ENCODE measurements at places on chromosomes 12 and 14.

- no peak for DNase-seq
Measured at GRCh38 chr12:115464111-115464581, 780.2 kb upstream of the TBX3 start.

GRCh38 chr12:67645126-67645525 is 3.4 kb upstream of the DYRK2 start:
- DNase-seq: no peak

DNA sequence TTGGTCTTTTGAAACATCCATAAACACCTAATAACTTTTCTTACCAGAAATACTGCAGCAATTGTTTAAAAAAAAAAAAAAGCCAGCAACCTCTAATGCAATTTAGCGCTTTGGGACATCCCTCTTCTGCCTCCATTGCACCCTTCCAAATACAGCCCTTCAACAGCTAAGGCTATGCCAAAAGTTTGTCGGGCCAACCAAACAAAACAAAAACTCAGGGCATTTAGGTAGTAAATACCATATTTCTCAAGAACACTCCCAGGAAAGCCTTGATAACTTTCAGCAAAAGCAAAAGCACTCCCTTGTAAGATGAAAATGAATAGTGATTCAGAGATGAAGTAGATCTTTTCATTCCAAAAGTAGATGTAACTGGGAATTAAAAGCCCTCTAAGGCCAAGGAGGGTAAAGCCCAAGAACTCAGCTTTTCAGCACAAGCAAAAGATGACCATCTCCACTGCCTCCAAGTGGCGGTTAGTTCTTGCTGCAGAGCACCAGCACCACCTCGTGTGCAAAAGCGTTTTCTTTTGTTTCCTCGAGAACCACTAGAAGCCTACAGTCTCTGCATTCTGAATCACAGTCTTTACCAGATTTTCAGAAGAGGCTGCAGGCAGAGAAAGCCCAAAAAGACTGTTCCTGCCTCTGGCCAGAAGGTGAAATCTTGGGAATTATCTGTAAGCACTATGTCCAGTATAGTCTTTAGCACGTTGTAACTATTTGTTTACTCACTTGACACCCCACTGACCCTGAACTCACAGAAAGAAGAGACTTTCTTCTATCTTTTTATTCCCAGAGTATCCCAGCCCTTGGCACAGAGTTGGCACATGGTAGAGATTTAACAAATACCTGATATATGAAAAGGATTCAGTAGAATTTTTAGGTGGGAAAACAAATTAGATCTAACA is 53.1 kb downstream of the SIX6 start:
- no peak for DNase-seq

DNA sequence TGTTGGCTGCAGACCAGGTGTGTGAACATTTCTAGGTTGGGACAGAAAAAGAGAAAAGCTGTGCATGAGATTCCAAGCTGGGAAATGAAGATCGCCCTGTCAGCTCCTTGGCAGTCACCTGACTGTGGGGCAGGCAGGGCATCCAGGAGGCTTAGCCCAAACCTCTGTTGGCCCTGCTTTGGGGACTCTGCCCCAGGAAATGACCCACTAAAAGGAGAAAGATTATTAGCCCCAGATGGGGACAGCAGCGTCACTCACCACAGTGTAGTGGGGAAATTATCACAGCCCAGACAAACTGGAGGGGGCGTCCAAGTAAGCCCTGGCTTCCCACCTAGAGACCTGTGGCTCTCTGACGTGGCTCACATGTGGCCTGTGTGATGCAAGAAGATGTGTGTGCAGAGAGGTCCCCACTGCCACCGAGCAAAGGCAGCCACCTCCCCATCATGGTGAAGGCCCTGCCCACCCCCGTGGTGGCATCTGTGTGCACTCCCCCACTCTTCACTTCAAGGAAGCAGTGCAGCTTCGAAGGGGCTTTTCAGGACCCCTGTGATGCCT is 39.1 kb downstream of the DIO3 start:
- DNase-seq: no peak

DNA sequence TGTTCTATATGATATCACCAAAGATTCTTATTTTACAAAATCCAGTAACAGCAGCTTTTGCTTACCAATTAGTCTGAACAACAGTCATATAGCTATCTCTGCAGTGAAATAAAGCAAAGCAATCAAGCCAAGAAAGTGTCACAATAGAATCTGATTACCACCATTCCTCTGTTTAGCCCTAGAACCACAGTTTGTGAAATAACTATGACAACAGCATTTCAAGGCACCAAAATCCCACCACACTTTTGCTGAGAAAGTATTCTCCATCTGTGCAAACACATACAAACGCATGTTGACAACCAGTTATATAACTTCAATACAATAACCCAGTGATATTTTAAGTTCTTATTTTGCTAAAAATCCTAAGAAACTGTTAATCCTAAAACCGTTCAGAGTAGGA is 7.4 kb downstream of the PPP1R13B start:
- no peak for DNase-seq

- DNase-seq: no peak
Measured at GRCh38 chr14:97010491-97011160, 213.4 kb downstream of the VRK1 start.

- no peak for DNase-seq
Measured at GRCh38 chr12:56676851-56677580, 11.1 kb downstream of the PTGES3 start.

- DNase-seq: no peak
Measured at GRCh38 chr12:44848703-44849085, 27.4 kb downstream of the NELL2 start.

DNA sequence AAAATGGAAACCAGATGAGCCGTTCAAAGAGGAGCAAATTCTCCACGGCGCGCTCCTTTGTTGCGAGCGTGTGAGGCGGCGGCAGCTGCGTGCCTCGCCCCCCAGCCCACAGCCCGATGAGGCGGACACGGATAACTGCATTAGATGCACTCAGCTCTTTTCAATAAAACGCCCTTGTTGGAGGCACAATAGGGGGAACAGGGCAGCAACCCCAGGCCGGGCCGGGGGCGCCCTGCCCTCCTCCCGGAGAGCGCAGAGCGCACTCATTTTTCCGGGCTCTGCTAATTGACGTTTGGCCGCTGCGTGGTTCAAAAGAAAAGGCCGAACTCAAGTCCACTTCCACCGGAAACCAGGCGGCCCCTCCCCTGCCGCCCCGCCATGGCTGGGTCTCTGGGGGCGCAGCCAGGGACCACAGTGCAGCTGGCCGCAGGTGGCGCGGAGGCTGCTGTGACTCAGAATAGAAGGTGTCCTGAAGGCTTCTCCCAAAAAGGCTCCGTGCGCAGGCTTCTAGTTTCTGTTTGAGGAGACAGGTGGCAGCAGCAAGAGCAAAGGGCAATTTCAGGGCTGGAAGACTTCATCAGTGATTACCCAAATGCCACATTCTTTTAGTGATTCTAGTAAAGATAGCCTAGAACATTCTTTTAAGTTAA is 29.0 kb upstream of the SMOC1 start:
- no peak for DNase-seq

- no peak for DNase-seq
Measured at GRCh38 chr12:12693111-12693671, 2.8 kb downstream of the GPR19 start.

- no peak for DNase-seq
Measured at GRCh38 chr14:61334197-61334701, 12.9 kb downstream of the PRKCH start.

- DNase-seq: no peak
Measured at GRCh38 chr12:104064842-104065427, 604 bp downstream of the HCFC2 start.

DNA sequence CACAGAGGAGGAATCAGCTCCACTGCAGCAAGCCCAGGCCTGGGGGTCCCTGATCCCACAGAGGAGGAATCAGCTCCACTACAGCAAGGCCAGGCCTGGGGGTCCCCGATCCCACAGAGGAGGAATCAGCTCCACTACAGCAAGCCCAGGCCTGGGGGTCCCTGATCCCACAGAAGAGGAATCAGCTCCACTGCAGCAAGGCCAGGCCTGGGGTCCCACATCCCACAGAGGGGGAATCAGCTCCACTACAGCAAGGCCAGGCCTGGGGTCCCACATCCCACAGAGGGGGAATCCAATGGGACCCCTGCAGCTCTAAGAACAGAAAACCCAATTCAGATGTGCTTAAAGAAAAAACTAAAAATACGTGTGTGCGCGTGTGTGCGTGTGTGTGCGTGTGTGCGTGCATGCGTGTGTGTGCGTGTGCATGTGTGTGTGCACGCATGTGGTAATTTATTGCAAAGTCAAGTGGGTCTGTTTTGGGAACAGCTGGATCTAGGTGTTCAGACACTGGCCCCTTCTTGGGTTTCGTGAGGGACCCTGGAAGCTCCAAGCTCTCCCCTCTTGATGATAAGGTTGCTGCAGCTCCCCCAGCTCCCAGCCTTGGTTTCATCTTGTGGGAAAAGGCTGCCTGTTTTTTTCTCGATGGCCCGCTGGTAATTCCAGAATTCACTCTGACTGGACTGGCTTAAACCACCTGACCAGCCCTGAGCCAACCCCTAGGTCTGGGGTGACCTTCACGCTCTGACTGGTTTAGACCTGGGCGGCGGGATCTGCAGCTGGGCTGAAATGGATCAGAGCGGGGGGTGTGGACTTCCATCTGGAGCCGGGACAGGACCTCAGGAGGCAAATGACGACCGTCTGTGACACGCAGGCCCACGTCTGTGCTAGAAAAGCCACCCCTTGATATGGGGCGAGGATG is 47.1 kb downstream of the GALNT9 start:
- no peak for DNase-seq

GRCh38 chr12:40054555-40055227 is 51.2 kb downstream of the SLC2A13 start:
- DNase-seq: no peak

DNA sequence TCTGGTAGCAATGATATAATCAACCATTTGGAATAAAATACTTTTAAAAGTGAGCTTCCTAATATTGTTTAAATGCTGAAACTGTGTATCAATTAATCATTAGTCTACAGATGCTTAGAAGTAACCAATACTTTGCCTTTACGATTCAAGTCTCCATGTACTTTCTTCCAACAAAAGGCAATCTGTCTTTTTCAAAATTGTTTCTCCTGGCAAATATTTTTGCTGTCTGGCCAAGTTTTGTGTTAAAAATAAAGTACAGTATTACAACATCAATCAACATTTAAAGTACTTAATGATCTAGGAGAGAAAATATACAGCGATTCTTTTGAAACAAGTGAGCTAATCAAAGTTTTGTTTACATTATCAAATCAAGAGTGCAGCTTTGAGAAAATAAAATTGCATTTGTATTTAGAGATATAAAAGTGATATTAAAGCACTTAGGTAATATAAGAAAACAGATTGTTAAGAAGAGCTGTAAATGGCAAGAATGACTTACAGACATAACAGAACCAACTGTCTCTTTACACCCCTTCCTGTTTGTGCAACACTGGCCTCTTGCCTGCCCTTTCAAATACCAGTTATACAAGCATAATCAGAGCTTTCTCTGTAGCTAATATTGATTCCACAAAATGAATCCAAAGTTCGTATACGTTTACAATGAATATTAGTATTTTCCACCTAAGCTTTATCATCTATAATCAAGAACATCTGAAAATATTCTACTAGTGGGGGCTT is 38.2 kb upstream of the FBLN5 start:
- no peak for DNase-seq

DNA sequence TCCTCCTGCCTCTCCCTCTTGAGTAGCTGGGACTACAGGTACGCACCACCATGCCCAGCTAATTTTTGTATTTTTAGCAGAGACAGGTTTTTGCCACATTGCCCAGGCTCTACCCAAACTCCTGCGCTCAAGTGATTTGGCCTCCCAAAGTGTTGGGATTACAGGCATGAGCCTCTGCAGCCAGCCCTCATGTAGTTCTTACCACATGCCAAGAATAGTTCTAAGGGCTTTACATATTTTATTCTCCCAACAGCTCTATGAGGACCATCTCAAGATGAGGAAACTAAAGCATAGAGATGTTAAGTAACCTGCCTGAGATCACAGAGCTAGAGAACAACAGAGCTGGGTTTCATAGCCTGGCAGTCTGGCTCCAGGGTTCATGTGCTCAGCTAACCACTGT is 37.9 kb upstream of the ALDH2 start:
- no peak for DNase-seq

DNA sequence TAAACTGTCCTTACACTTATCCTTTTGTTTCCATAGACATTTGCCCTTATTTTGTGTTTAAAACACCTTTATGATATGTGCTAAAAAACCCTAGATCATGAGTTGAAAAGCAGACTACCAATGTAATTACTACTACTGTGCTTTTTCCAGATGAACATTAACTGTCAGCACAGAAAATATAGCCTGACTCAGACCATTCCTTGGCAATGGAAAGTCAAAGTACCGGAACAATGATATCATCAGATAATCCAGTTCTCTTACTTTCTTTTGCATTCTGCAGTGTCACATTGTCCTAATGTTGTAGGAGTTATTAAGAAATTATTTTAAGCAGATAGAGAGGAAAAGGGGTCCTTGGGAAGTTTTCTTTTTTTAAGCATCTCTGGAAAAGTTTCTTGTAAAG is 1189.0 kb upstream of the FLRT2 start:
- no peak for DNase-seq

- no peak for DNase-seq
Measured at GRCh38 chr12:571795-572531, 91.3 kb downstream of the NINJ2 start.

DNA sequence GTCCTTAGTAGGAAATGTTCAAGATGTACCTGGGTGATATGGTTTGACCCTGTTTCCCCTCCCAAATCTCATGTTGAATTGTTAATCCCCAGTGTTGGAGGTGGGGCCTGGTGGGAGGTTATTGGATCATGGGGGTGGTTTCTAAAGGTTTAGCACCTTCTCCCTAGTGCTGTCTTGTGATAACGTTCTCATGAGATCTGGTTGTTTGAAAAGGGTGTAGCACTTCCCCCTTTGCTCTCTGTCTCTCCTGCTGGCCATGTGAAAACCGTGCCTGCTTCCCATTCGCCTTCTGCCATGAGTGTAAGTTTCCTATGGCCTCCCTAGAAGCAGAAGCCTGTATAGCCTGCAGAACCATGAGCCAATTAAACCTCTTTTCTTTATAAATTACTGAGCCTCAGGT is 353.0 kb upstream of the SFSWAP start:
- no peak for DNase-seq

DNA sequence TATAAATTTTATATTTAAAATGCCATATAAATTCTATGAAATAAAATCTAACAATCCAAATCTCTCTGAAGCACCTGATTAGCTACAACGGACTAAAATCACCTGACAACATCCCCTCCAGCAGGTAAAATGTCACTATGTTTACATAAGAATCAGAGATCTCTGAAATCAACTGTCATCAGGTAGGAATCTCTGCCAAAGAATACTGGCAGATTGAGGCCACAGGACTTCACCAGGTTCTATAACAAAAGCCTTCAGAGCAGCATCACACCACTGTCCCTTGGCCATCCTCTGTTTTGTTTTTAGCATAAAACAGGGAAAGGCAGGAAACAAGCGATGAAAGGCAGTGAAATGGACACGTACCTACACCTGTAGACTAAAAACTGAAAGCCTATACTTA is 22.1 kb downstream of the FGD6 start:
- no peak for DNase-seq

Measured in stimulated activated CD8-positive, alpha-beta memory T cell treated with anti-CD3 and anti-CD28 coated beads, Interleukin-7, amount 100 ng/mL, for 1 hour (primary cell).